Muscle of back (tissue), 13 donors: ENCODE measurements at places on chromosomes 4 and X. TPM values are rescaled to one million over a fixed set of nuclear protein-coding genes. Genes with fewer than 3 reads are reported as not detected.

- no peak for DNase-seq
Observed at GRCh38 chr4:39687014-39687413, 10.9 kb upstream of the UBE2K start.

- no peak for DNase-seq
Observed at GRCh38 chr4:139368998-139369397, 66.7 kb upstream of the NDUFC1 start.

- no peak for DNase-seq
Observed at GRCh38 chrX:110397904-110398303, 39.3 kb downstream of the RTL9 start.

DNA sequence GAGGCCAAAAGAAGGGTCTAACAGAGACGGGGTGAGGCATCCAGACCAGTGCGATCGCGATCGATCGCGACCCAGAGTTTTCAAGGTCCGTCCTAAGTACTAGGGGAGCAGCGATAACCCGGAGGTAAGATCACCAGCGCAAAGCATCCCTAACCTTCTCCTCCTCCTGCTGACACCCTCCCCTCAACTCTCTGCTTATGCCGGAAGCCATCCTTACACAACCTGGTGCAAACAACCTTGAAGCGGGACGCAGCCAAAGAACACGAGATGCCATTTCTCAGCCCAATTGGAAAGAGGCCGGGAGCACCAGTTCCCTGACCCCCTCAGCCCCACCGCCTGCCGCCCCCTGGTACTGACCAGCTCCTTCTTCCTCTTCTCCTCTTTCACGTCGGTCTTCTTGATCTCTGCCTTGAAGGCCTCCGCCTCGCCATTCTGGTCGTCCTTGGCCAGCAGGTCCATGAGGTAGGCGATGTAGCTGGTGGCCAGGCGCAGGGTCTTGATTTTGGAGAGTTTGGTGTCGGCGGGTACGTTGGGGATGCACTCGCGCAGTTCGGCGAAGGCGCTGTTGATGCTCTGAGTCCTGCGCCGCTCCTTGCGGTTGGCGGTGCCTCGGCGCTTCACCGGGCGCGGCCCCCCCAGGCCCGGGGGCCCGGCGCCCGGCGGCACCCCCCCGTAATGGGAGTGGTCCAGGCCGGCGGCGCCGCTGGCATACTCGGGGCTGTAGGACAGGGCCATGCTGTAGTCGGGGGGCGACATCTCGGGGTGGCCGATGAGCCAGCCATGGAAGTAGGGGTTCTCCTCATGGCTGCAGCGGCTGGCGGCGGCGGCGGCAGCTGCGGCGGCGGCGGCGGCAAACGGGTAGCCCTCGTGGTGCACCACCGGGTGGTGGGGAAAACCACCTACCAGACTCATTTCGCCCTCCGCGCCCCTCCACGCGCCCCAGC lies 1.4 kb downstream of the HAND2 start:
- DNase-seq: no peak

Gene NAP1L2
- 1.3 TPM for polyA plus RNA-seq

Gene ATOH1
- not detected for polyA plus RNA-seq

Gene USP53
- 9.8 TPM for polyA plus RNA-seq
